H4 (cell line): ENCODE measurements at places on chromosomes 4 and X. TPM values are rescaled to one million over a fixed set of nuclear protein-coding genes. Genes with fewer than 3 reads are reported as not detected.

Gene PCDH18
- 78.9 and 106 TPM in 2 replicates for total RNA-seq

Gene MMRN1
- total RNA-seq, result not detected in 2 replicates

Gene CSAG3
- 3.2 and 3.3 TPM in 2 replicates for total RNA-seq

Gene F8A3
- total RNA-seq, result 0.41 and 5.0 TPM in 2 replicates
